ENCODE measurements at places on chromosomes 3 and 15.

- no peak for DNase-seq
Observed at GRCh38 chr3:140597364-140597763, 80.5 kb upstream of the TRIM42 start.

- DNase-seq, result no peak
Observed at GRCh38 chr3:162141272-162141791, 644.7 kb downstream of the OTOL1 start.

DNA sequence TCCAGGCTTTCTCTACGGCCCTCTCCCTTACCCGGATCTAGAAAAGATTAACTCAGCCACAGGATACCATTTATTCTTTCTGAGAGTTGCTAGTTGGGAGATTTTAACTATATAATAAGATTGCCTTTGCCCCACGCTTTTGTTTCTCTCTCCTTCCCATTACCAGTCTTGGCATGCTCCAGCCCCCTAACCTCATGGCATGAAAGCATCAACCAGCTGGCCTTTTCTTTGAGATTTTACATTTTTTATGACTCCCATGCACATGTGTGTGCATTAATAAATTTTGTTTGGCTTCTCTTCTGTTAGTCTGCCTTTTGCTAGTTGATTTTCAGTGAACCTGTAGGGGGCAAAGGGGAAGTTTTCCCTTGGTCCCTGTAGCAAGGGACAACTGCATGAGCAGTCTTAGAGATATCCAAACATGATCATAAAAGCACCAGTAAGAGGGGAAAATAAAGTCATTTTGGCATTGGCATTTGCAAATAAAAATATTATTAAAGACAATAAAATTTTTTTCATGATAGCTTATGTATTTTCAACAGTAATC is 73.6 kb downstream of the OXSM start:
- DNase-seq, result no peak

DNA sequence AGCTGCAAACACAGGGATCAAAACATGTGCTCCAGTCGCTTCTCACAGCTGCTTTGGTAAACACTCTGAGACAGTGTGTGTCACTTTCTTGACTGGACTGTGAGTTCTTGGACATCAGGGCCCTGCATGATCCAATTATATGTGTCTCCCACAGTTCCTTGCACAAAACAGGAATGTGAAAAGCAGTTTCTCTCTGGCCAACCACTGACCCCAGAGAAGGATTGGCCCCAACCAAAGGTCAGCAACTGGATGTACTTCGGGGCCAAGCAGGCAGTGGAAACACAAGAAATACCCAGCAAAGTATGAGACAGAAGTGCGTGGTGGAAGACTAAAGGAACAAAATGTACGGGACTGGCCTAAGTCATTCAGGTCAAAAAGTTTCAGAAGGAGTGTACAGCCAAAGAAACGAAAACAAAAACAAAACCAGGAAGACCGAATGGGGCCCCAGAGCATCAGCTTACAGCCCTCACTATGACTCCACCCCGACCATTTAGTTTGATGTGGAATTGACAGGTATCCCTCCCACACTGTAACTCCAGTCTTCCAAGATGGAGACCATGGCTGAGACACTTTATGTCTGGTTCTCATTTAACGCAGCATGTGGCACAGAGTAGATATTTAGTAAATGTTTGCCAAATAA is 76.7 kb upstream of the LPP start:
- DNase-seq, result no peak

GRCh38 chr3:17946619-17947018 is 204.2 kb upstream of the TBC1D5 start:
- no peak for DNase-seq

Data from stimulated activated CD4-positive, alpha-beta T cell treated with anti-CD3 and anti-CD28 coated beads, TNF-alpha, amount 100 ng/mL, for 24 hours (primary cell).